ENCODE measurements at places on chromosomes 2 and 18.

GRCh38 chr18:48663931-48664847, 125.4 kb downstream of the CTIF start:
- no peak for DNase-seq

DNA sequence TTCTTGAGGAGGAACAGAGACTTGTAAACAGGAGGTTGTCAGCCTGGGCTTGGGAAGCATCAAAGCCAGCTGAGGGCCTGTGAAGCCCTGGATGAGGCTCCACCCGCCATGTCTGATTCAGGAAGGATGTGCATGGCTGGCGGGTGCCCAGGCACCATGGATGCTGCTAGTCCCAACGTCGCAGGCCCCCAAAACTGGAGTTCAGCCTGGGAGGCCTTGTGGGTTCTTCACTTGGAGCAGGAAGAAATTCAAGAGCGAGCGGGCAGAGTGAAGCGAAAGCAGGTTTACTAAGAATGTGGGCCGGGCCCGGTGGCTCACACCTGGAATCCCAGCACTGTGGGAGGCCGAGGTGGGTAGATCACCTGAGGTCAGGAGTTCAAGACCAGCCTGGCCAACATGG, 12.1 kb upstream of the PXDN start:
- no peak for DNase-seq

GRCh38 chr2:180133736-180134135, 126.6 kb upstream of the CWC22 start:
- DNase-seq: no peak

DNA sequence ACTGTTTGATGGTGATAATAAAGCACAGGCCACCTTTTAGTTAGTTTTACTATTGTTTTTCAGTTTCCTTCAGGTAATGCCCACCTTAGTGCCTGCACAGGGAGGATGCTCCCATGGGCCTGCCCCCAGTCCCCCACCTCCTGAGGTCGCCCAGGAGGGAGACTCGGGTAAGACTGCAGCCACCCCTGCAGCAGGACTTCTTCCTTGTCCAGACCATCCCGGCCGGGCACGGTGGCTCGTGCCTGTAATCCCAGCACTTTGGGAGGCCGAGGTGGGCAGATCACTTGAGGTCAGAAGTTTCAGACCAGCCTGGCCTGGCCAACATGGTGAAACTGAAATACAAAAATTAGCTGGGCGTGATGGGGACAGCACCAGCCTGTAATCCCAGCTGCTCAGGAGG, 68.1 kb upstream of the TANC1 start:
- no peak for DNase-seq

DNA sequence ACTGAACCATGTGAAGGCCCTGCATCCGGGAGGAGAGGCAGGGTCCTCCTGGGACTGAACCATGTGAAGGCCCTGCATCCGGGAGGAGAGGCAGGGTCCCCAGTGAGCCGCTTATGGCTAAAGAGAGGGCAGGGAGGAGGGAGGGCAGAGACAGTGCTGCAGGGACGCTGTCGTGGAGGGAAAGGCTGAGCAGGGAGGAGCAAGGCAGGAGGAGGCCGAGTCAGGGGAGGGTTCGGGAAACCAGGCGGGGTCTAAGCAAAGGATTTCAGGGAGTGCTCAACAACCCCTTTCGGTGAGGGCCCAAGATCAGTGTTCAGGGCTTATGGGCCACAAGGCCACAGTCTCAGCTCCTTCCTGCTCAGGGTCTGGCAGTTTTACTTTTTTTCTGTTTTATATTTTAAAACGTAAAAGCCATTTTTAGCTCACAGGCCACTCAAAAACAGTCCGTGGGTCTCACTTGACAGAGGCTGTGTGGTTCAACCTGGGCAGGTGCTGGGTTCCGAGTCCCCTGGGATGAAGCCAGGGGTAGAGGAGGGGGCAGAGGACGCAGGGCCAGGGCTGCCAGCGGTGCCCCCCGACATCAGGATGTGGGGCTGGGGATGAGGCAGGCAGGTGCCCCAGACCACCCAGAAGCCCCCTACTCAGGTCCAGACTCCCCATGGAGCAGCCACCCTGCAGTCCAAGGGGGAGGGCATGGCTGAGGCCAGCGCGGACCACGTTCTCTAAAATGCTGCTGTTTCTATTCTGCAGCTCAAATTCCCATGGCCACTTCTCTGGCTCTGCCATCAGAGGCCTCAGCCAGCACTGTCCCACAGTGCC, 5.2 kb downstream of the TMEM18 start:
- no peak for DNase-seq

DNA sequence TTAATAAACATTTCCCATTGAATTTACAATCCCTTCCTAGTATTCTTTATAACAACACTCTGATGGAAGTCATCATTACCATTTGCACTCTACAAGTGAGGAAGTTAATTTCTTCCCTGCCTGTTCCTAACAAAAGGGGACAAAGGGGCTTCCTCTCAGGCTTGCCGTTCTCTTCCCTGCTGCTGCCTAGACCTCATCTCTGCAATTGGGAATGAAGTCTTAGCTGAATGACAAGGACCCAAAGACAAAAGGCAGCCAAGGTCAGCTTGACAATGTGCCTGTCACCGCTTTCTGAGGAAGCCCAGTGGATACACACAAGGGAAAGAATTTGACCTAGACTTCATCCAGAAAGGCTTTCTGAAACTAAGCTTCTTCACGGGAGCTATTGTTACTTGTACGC, 416.4 kb downstream of the CMPK2 start:
- DNase-seq: no peak

- no peak for DNase-seq
These were observed 4.7 kb downstream of the CYTIP start for GRCh38 chr2:157438863-157439823.

GRCh38 chr18:71136487-71136886, 847.6 kb downstream of the SOCS6 start:
- no peak for DNase-seq

DNA sequence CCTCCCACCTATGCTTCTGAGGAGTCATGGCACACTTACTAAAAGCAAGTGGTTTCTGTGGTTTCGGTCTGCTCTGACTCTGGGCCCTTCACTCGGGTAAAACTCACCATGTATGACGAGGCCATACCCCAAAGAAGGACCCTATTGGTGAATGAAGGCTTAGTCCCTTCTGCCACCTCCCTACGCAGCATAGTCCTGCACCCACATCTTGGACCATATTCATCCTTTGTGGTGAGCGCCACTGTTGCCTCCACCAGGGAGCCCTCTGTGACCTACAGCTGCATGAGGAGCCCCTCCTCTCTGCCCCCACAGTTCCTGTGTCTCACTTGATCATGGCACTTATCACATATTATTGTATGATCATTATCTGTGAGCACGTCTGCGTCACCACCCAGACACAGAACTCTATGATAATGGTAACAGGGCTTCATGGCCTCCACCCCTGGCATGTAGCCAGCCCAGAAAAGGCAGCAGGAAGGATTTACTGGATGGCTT, 113.3 kb downstream of the TFCP2L1 start:
- no peak for DNase-seq

- DNase-seq: no peak
These were observed 200.7 kb downstream of the DIS3L2 start for GRCh38 chr2:232162187-232162586.

DNA sequence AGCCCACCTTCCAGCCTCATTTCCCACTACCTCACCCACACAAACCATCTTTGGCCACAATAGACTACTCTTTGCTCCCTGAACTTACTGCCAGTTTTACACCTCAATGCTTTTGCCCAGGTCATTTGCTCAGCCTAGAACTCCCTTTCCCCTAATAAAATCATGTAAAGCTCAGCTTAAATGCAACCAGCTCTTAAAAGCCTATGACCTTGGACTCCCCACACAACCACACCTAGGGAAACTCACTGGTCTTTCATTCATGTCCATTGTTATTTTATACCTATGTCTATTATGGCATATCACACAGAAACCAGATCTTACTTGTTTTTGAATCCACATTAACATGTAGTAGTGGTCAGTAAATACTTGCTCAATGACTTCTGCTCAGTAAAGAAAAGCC, 14.5 kb upstream of the XDH start:
- no peak for DNase-seq

GRCh38 chr2:191607096-191607495, 70.8 kb upstream of the NABP1 start:
- no peak for DNase-seq
